ENCODE measurements at places on chromosomes 6 and 20.

GRCh38 chr20:768426-768978 lies at the start of gene SLC52A3:
TSS of gene SLC52A3 (minus strand) at chr20:768500. CDS start at chr20:765774, 2,726 bp downstream.
- DNase-seq, result no peak

DNA sequence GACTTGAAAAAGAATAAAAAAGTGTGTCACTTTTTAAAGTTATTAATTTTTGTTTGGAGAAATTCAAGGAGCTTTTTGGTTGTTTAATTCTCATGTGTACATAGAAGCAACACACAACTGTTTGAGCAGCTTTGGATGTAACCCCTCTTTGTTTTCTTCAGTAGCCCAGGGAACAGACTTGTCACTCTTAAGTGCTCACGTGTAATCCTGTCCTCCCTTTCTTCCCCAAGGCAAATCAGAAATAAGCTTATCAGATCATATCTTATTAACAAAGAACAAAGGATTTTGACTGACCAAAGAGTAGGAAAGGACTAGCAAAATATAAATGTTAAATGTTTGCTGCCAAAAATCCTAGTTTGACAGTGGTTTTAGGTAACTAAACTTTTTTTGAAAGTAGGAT lies 7.3 kb upstream of the FLRT3 start:
- DNase-seq, result no peak

DNA sequence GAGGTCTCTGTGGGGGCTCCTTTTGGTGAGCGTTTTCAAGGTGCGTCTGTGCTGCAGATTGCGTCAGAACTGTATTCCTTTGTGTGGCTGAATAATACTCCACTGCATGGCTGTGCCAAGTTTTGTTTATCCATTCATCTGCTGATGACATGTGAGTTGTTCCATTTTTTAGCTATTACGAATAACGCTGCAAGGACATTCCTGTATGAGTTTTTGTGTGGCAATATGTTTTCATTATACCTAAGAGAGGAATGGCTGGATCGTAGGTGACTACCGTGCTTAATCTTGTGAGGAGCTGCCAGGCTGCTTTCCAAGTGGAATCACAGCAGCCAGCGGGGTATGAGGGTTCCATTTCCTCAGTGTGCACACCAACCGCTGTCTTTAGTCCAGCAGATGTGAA lies 1.1 kb upstream of the DACT2 start:
- peak; percentile 25 for DNase-seq

DNA sequence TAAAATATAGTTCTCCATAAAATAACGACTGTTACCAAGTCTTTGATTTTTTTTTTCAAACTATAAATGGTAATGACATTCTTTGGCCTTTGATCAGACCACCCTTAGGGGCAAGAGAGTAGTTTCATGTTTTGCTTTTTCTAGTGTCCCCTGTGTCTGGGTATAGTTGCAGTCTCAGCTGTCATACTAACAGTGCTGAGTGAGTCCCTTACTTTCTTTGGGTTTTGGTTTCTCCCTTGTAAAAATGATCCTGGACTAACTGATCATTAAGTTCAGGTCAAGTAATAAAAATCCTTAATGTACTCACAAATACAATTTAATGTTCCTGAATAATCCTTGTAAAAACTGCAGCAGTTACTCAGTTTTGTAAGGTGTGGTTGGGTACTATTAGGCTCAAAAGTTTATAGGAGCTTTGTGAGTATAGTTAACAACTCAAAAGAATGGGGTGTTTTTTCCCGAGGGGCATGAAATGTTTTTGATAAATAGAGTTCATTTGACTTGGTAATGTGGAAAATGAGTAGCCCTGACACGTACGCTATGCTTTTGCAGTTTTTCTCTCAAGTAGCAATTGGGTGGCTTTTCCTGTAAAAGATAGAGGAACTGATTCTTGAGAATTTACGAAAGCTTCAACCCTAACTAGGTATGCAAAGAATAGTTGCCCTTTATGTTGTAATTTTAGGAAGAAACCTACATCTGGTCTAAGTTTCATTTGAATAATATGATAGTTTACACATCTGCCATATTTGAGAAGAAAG lies 6.2 kb downstream of the PTPN1 start:
- no peak for DNase-seq

GRCh38 chr20:5000263-5001173 lies 792 bp downstream of the SLC23A2 start:
- peak; percentile 83 for DNase-seq

- no peak for DNase-seq
Observed at GRCh38 chr6:168666170-168666569, 225.2 kb downstream of the SMOC2 start.

DNA sequence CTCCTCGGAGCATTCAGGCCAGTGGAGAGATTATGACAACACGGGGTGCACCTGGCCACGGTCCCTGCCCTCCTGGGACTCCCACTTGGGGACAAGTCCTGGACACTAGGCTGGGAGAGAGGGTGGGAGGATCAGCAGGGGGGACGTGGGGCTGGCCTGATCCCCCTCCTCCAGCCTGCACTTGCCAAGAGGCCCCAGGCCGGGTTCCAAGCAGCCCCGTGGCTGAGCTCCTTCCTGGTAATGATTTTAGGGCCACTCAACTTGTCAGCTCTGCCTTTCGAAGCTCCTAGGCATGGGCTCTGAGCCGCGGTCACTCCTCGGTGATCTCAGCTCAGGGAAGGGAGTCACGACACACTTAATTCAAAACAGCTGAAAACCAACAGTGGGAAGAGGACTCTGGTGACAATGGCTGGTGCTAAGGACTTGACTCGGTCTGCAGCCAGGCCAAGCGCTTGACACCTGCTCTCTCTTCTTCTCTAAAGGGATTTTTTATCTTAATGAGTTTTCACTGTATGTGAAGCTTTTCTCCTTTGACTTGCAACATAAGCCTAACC lies 161.7 kb downstream of the BMP7 start:
- no peak for DNase-seq

DNA sequence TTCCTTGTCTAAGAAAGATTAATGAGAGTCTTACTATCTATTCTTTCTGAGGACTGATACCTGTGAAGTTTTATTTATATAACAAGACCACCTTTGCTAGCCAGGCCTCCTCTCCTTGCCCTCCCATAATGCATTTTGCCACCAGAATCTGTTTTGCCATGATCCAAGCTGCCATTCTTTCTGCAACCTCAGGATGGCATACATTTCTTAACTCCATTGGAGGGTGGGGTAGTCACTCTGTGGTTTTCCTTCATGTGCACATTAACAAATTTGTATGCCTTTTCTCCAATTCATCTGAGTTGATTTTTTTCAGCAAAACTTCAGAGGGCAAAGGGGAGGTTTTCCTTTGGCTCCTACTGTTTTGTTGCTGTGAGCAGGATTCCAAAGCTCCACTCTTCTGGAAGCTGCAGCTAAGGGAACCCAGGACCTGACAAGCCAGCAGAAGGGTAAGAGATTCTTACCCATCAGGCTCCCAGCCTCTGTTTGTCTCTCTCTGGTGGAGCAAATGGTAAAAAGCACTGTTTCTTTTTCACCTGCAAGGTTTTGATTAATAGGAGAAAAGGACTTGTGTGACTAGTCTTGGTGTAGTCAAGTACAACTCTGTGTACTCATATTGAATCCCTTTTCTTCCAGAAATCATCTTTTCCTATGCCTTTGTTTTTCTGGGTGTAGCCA lies 26.2 kb upstream of the ENPP4 start:
- DNase-seq, result no peak

DNA sequence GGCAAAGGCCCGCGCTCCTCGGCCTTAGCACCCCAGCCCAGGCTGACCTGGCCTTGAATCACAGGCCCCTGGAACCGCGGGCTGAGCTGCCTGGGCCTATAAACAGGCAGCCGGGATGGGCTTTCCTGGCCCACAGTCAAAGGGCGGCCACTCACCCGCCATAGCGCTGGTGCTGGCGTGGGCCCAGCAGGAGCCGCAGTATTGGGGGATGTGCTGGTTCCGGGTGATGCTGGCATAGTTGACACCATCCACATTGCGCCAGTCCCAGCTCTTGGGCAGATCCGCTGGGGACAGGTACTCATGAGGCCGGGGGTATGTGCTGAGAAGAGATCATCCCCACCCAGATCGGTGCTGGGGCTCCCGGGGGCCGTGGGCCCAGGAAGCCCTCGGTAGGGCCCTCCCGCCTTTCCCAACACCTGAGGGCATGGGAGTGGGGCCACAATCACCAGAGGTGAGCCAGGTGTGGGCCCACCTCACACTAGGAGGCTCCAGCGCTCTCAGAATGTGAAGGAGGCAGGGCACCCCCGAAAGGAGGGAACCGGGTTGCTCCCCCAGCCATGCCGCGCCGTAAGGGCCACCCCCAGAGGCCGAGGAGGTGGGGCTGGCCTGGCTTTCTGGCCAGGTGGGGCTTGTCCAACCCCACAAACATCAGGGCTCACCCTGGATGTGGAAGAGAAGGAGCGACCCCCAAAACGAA lies 739 bp downstream of the CTSZ start:
- peak; percentile 41 for DNase-seq

GRCh38 chr20:6067763-6068318 lies 14.0 kb upstream of the LRRN4 start:
- DNase-seq, result no peak

GRCh38 chr20:41992481-41992880 lies 374.3 kb upstream of the CHD6 start:
- no peak for DNase-seq

- DNase-seq, result peak; percentile 58
Observed at GRCh38 chr20:11274141-11274594, 600.4 kb upstream of the JAG1 start.

DNA sequence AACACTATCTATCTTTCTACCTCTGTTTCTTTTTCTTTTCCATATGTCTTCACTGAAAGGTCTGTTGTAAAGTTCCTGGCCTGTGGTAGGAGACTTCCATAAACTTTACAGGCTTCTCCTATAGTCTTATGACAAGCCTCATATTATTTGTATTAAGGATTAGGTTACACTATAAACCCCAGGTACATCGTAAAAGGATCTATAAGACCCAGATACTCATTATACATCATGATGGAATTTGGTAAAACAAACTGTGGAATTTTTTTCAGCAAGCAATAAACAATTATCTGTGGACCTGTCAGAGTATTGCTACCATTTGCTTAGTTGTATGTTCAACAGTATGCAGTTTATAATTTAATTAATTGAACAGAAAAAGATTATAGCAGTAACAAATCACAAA lies 55.5 kb downstream of the RFX6 start:
- DNase-seq, result no peak

DNA sequence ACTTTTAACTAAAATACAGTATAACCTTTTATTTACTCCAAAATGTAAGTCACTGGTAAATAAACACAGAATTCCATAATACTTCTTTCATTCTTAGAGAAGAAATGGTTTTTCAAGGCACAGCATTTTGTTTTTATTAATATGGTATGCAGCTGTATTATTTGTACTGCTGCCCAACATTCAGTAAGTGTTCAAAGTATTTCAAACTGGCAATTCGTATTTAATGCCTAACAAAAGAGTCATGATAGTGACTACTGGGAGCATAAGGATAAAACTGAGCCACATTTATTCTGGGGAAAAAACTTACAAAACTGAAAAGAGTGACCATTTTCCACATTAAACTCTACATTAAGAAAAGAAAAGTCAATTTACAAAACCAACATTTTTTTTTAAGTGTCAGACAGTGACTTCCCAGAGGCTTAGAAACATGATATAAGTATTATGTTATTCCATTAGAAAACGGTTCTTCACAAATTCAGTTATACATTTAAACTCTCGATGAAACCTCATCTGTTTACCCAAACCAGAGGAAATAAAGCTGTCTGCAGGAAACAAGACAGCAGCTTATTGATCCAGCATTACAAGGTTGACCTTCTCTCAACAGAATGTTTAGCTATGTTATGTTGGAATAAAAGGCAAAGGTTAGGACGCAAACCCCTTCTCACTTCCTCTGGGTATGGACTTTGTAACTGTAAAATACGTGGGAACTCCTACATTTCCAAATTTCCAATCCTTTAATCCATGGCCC lies 24.3 kb downstream of the EPB41L2 start:
- no peak for DNase-seq

DNA sequence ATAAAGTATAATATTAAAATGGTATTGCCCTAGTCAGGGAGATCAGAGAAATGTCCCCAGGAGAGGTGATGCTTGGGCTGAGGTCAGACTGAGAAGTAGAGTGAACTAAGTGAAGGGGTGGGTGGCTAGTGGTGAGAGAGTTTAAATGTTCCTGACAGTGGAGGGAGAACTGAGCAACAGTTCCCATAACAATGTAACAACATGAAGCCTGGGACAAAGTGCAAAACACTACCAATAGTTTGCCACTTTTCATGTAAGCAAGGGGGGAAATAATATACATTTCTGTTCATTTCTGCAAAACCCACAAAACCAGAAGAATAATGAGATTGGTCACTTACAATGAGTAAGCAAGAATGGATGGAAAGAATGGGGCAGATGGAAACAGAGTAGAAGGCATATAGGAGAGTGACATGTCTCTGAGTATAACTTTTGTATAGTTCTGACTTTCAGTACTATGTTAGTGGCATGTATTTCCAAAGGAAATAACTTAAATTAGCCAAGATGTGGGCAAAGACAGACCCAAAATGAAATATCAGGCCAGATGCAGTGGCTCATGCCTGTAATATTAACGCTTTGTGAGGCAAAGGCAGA lies 13.3 kb upstream of the FAXC start:
- DNase-seq, result no peak

DNA sequence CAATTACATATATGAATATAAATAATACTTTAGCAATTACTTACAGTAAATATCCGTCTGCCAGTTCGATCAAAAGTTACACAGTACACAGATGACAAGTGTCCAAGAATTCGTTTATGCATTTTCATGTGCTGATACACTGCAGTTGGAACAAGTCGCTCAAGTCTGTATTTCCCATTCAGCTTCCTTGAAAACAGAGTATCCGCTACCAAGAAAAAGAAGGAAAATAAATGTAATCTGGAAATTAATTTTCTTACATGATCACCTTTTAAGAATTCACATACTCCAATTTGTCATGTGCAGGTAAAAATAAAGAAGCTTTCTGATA lies 35.3 kb downstream of the PHIP start:
- DNase-seq, result no peak

DNA sequence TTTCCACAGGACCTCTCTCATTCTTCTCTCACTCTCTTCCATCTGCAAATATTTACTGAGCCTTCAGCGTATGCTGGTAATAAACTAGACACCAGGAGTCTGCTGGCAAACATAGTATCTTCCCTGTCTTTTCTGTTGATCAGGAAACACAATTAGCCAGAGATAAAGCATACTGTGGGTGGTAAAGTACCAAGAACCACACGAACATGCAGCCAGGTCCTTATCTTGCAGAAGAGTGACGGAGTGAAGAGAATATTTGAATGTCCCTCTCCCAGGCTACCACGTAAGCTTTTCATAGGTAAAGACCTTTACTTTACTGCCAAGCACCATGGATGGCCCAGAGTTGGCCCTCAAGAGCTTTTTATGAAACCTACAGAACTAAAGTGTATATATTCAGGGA lies 13.3 kb downstream of the FHL5 start:
- no peak for DNase-seq

- no peak for DNase-seq
Observed at GRCh38 chr20:17928633-17929311, 39.8 kb downstream of the SNX5 start.

GRCh38 chr6:12804952-12805645 lies 88.5 kb downstream of the PHACTR1 start:
- DNase-seq, result no peak

GRCh38 chr6:52454556-52454955 lies 34.4 kb downstream of the EFHC1 start:
- DNase-seq, result no peak

- no peak for DNase-seq
Observed at GRCh38 chr6:12578751-12579150, 137.8 kb upstream of the PHACTR1 start.

- DNase-seq, result no peak
Observed at GRCh38 chr6:142952614-142953013, 7.6 kb upstream of the HIVEP2 start.

Data from adrenal gland (tissue), 19 donors.